Right atrium auricular region (tissue), 2 donors: ENCODE measurements at places on chromosomes 7 and 10. TPM values are rescaled to one million over a fixed set of nuclear protein-coding genes. Genes with fewer than 3 reads are reported as not detected.

ATP5F1C gene
- 891 TPM for total RNA-seq

DNA sequence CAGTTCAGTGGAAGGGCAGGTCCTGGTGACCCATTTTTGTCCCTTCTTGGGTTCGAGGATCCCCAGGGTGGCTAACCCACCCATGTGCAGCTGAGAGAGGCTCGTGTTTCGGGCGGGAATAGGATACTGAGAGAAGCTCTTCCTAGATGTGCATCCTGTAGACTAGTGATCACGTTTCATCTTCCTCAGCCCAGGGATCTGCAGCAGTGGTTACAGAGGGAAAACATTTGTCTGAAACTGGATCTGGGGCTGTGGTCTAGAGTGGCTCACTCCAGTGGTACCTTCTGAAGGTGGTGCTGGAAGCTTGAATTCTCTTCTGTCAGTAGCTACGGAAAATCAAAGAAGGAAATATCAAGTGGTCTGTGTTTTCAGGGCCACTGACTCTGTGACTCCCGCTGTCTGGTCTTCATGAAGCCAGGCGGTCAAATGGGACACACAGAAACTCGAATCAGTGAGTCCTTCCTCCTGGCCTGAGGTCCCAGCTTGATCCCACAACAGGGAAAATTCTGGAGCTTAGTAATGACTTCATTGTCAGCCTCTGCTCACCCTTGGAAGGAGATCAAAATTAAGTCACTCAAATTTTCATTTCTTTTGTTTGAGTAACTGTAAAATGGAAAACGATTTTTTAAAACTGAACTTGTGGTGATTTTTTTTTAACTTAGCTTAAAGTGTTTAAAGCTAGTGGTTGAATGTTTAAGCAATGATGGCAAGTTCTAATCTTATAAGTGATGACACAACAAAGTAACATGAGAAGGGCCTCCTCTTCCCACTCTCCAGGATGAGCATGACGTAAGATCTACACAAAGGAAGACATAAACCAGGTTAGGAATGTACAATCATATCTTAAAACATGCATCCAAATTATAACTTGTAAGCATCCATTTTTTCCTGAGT, 469.3 kb upstream of the KLF6 start:
- H3K27me3 ChIP-seq: no peaks in the 10 kb centered on the region
- no peak overlapping the region for H3K4me3 ChIP-seq
- no peaks in the 10 kb centered on the region for H3K36me3 ChIP-seq
- H3K4me1 ChIP-seq: no peaks in the 10 kb centered on the region
- no peak overlapping the region for H3K27ac ChIP-seq

DNA sequence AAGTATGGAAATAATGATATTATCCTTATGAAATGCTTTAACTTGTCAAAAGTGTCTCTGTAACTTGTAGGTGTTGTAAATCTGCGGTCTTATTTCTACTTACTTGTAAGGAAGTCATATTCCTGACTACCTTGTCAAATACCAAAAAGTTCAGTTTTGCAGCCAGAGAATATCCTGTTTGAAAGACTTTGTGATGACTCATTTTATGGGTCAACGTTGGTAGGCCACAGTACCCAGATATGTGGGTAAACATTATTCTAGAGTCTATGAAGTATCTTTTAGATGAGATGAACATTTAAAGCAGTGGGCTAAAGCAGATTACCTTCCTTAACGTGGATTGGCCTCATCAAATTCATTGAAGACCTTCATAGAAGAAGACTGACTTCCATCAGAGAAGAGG, 195.3 kb downstream of the PPP1R9A start:
- no peak overlapping the region for H3K27ac ChIP-seq
- no peaks in the 10 kb centered on the region for H3K27me3 ChIP-seq
- peaks cover 9% of the 10 kb centered on the region for H3K4me1 ChIP-seq
- no peak for DNase-seq
- H3K36me3 ChIP-seq: no peaks in the 10 kb centered on the region

TRIM50 gene
- total RNA-seq: not detected

LIPM gene
- total RNA-seq: 0.67 TPM

DNA sequence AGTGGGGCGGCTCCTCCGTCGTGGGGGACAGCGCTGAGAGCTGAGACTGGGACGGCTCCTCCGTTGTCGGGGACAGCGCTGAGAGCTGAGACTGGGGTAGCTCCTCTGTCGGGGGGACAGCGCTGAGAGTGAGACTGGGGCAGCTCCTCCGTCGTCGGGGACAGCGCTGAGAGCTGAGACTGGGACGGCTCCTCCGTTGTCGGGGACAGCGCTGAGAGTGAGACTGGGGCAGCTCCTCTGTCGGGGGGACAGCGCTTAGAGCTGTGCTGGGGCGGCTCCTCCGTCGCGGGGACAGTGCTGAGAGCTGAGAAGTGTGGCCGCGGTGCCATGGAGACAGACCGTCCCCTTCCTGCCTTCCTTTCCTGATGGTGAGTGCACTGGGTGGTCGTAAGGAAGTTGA, 136.4 kb downstream of the DYNC2I1 start:
- no peaks in the 10 kb centered on the region for H3K4me1 ChIP-seq
- no peak overlapping the region for H3K27ac ChIP-seq
- no peaks in the 10 kb centered on the region for H3K27me3 ChIP-seq
- no peak overlapping the region for H3K4me3 ChIP-seq
- DNase-seq: no peak

SPDYE2B gene
- not detected for total RNA-seq

- H3K27ac ChIP-seq: no peak overlapping the region
- no peaks in the 10 kb centered on the region for H3K36me3 ChIP-seq
- H3K4me3 ChIP-seq: no peak overlapping the region
- no peaks in the 10 kb centered on the region for H3K4me1 ChIP-seq
- no peaks in the 10 kb centered on the region for H3K27me3 ChIP-seq
Observed at GRCh38 chr10:48779077-48779476, 94.4 kb downstream of the WDFY4 start.

DNA sequence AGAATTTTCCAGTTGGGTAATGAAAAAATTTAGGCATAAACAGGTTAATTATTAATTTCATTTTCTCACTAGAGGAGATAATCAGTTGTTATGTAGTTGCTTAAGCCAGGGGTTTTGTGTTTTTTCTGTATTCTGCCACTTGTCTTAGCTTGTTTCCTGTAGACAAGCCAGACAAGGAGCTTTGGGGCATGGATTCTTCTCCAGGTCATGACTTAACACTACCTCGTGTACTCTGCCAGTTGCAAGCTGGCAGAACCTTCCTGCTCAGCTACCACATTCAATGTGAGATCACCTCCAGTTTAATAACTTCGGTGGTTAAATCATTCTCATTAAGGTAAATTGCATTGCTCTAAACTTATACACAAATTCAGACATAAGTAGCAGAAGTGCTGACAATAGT, 1.8 kb downstream of the CCM2 start:
- DNase-seq: no peak
- no peaks in the 10 kb centered on the region for H3K4me1 ChIP-seq
